ENCODE measurements at places on chromosomes 3 and 15.

DNA sequence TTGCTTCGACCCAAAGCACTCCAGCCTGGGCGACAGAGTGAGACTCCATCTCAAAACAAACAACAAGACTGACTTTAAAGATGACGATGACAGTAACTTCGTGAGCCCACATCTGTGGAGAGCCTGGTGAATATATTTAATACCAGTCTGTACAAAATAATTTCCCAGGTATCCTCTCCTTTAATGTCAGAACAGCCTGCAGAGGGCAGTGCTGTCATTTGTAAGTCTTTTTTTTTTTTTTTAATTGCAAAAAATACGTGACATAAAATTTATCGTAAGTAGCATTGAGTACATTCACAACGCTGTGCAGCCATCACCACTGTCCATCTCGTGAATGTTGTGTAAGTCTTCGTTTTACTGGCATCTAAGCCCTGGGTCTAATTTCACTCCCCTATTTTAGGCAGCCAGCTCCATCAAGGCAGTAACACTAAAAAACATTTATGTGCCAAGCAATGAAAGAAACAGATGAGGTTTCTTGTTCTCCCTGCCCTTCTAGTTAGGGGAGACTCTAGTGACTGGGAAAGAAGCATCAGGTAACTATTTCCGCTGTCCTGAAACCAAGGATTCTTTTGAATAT is 1.4 kb downstream of the HTD2 start:
- DNase-seq = no peak

DNA sequence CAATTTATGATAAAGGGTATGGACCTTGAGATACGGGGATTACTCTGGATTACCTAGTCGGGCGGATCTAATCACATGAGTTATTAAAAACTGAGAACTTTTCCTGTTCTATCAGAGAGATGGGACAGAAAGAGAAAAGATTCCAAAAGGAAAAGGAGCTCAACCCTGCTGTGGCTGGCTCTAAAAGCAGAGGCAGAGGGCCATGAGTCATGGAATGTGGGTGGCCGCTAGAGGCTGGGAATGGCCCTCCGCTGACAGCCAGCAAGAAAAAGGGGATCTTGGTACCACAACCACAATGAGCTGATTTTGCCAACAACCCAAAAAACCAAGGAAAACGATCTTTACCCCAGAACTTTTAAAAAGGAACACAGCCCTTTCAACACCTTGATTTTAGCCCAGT is 210.0 kb downstream of the MAGI1 start:
- peak; percentile 78 for DNase-seq

DNA sequence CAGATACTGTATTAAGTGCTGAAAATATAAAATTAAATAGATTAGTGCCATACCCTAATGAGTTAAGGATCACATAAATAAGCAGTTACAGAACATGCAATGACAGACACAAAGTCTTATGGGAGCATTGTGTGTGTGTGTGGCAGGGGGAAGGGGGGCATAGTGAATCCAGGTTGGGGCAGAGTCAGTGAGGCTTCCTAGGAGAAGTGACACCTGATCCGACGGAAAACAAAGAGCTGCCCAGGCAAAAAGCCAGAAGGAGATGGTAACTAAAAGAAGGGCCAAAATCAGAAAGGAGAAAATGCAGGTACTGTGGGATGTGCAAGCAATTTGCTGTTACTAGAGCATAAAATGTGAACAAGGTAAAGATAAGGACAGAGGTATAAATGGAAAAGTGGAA is 80.1 kb upstream of the CHRM5 start:
- DNase-seq = no peak

DNA sequence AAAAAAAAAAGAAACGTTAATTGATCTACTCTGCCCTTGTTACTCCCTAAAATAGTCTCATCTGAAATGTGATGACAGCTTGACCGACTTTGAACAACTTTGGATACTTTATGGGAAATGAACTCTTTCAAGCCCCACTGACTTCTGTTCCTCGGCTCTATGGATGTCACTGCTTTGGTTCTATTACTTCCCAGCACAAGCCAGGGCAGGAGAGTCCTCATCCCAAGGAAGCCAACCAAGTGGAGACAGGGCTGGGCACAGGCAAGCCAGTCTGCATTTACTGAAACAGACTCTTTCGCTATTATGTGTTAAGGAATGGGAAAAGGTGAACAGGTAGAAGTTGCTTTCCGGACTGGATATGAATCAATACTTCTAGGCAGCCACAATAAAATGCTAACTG is 444.0 kb downstream of the FOXP1 start:
- no peak for DNase-seq

DNA sequence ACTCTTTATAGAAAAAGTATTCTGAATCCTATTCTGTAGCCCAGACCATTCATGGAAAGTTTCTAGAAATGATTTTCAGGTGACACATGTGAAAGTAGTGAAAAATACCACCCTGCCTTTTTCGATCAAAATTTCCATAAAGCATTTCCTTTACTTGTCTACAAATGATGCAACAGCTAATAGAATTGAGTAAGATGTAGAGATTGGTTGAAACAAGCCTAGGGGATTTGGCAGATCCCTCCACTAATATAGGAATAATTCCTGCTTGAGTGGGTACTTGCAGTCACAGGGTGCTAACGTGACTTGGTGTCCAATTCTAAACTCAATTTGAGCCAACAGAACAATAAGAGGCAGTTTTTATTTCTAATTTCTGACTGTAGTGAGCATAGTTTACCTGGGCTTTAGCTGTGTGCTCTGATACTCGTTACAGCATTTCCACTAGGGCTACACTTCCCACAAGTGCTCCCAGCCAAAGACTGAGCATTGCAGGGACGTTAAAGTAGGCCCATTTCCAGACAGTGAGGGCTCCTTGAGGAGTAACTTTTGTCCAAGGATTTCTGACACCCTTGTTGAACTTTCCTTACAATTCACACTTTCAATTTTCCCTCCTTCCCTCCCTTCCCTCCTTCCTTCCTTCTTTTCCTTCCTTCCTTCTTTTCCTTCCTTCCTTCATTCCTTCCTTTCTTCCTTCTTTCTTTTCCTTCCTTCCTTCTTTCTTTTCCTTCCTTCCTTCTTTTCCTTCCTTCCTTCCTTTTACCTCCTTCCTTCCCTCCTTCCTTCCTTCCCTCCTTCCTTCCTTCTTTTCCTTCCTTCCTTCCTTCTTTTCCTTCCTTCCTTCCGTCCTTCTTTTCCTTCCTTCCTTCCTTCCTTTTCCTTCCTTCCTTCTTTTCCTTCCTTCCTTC is 53.9 kb upstream of the TP63 start:
- no peak for DNase-seq

DNA sequence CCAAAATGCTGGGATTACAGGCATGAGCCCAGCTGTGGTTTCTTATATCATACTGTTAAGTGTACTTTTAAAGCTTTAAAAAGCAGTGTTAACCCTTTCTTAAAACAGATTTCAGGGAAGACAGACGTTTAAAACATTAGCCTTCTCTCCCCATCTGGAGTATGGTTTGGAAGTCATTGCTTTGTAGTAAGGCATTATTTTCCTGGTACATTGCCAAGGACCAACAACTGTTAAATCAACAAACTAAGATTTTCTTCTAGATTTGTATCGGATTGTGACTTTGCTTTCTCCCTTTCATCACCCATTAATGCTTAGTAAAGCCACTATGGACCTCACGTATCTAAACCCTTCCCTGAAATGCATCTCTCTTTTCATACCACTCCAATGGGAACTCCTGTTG is 50.5 kb downstream of the UBE2E1 start:
- DNase-seq = no peak

- no peak for DNase-seq
These were observed 33.3 kb upstream of the RPN1 start for GRCh38 chr3:128683957-128684356.

DNA sequence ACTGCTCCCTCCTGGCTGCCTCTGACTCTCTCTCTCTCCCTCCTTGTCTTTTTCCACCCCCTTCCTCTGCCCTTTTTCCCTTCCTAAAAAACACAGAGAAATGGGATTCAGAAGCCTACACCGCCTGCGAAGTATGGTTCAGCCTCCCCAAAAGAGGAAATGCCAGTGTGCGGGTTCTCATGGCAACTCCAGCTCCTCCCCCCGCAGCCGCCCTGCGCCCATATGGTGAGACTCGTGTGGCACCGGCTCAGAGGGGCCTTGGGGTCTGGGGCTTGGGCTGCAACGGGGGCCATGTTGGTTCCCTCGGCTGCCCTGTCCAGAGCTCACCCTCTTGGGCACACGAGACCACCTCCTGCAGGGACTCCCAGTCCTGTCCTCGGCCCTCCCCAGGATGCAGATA is 23.6 kb upstream of the LINGO1 start:
- no peak for DNase-seq

DNA sequence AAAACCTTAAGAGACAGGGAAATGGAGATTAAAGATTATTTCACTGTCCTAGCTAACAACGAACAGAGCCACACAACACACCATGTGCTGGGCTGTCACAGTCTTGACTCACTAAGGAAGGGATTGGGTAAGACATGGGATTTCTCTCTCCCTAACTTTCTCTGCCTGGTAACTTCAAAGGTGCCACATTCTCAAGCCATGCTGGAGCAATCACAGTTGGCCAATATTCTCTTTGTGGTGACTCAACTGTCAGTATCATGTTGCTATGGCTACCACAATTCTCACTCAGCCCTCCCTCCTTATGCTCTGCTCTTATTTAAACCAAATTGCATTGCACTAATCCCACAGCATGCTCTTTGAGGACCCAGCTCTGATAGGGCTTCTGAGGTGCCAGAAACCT is 74.0 kb downstream of the OXNAD1 start:
- no peak for DNase-seq

- DNase-seq = peak; percentile 65
These were observed 134.3 kb upstream of the RARB start for GRCh38 chr3:25293736-25294135.

DNA sequence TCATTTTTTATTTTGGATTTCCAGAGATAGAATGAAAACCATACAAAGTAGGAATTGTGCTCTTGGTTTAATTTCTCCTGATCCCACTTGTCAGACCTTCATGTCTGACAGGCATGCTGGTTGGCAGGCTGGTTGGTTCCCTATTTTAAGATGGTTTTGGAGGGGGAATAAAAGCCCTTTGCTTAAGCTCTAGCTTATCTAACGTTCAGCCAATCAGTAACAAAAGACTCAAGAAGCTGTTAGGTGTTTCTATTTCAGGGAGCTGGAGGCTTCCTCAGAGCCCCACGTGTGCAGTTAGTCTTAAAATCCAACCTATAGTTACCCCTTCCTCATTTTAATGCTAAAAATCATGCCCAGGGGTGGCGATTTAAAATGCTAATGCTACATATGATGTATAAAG is 40.5 kb upstream of the XIRP1 start:
- no peak for DNase-seq

GRCh38 chr3:189573004-189573403 is 58.2 kb upstream of the TP63 start:
- DNase-seq = peak; percentile 80

DNA sequence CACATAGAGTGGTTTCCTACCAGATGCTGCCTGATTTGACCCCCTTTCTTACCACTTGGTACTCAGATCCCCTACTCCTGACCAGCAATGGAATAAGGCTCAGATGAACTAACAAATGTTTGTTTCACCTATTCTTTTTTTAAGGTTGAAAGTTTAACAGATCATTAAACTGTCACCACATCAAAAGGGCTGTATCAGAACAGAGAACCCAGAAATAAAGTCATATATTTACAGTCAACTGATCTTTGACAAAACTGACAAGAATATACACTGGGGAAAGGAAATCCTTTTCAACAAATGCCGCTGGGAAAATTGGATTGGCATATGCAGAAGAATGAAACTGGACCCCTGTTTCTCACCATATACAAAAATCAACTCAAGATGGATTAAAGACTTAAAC is 56.0 kb downstream of the GPR176 start:
- DNase-seq = no peak
